ENCODE measurements at places on chromosomes 6 and 20.
A peak's percentile ranks its signal among the peaks of the same experiment; 100 is the strongest.

GRCh38 chr6:11714116-11714797, 64.3 kb downstream of the ADTRP start:
- no peak for DNase-seq

DNA sequence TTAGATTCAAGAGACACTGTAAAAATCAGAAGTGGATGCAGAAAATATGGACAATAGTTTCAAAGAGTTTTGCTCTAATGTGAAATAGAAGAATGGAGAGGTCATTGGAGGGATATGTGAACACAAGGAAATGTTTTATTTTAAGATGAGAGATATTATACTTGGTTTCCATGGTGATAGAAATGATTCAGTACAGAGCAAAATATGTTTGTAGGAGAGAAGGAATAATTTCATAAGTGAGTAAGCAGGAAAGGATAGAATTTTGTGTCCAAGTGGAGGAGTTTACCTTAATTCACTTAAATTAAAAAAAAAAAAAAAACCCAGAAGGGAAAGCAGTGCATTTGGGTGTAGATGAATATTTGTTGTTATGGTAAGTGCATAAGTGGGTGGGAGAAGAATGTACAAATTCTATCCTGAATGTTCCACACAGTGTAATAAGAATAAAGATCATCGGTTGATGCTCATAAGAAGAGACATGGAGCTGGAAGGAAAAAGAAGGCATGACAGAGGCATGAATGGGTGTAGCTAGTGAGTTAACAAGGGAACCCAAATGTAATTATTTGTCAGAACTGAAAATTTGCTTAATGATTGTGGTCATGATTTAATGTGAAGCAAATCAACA, 688.9 kb upstream of the GJE1 start:
- DNase-seq = no peak

DNA sequence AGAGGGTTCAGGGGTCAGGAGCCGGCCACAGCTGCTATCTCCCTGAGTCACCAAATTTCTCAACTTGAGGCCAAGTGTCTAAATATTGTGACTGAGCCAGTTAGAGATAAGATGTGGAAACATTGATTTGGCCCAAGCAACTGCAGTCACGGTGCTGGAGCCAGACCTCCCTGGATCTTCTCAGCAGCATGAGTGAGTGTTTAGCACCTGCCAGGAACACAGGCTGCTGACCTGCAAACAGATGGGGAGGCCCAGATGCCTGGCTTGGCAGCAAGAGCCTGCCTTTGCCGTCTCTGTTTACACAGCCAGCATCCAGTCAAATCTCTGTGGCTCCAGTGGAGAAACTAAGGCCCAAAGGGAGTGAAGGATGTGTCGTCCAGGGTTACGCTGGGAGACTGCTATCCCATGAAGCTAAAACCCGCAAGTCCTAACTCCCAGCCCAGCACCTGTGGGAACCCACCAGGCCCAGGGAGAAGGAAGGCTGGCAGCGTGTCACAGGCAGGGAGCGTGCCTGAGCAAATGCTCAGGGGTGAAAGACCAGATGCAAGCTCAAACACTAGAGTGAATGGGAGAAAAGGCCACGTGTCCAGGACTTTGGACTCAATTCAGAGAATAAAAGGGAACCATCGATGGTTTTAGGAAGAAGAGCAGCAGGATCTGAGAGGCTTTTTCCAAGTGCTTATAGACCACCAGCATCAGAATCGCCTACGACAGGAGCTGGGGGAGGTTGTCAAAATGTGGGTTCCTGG, 15.9 kb upstream of the PTGIS start:
- peak; percentile 40 for DNase-seq

DNA sequence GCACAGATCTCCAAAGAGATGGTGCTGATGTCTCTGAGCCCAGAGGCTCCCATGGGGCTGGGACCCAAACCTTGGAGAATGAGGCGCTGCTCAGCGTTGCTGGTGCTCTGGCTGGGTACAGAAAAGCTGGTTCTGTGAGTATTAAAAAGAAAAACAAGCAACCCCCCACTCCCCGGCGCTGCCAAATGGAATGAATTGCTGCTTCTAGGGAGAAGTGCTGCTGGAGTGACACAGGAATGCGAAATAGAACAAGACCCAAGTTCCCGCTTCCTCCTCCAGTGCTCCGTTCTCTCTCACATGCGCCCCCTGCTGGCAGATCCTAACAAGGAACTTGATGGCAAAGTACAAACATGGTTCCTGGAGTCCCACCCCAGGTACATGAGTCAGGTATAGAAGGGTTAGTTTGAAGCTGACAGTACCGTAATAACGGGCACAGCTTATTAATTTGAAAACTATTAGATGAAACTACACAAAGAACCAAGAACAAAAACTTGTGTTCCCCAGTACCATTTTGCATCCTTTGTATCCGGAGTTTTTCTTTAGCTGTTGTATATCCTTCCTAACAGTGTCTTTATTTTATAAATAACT, 2.1 kb upstream of the DDX27 start:
- DNase-seq = peak; percentile 96

DNA sequence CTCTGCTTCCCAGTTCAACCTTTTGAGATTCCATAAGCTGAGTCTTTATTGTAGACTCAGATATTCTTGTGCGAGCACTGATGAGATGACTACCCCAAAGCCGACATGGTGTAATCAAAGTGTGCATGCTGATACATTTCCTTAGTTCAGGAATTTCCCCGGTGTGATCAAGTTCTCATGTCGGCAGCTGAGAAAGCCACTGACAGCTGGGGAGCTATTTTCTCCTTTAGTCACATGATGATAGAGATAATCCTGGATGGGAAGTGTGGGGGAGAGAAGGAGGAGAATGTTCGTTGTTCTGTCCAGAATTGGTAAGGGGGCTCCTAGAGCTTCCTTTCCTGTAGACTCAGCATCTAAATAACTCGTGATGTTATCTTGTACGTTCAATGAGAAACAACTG, 7.7 kb upstream of the CAP2 start:
- no peak for DNase-seq

- no peak for DNase-seq
Measured at GRCh38 chr20:60934724-60935123, 317.3 kb upstream of the CDH4 start.

DNA sequence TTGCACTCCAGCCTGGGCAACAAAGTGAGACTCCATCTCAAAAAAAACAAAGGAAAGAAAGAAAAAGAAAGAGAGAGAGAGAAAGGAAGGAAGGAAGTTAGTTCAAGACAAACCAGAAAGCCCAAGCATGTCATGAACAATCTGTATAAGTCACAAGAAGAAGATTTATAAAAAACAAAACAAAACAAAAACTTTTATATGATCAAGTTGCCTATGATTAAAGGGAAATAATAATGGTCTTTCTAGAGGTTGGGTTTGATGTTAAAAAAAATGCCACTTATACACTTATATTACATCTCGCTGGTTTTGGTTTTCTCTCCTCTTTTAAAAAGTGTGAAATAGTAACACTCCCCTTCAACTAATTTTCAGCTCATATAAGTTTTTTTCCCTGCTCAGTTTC, 146.2 kb upstream of the CARMIL1 start:
- no peak for DNase-seq

DNA sequence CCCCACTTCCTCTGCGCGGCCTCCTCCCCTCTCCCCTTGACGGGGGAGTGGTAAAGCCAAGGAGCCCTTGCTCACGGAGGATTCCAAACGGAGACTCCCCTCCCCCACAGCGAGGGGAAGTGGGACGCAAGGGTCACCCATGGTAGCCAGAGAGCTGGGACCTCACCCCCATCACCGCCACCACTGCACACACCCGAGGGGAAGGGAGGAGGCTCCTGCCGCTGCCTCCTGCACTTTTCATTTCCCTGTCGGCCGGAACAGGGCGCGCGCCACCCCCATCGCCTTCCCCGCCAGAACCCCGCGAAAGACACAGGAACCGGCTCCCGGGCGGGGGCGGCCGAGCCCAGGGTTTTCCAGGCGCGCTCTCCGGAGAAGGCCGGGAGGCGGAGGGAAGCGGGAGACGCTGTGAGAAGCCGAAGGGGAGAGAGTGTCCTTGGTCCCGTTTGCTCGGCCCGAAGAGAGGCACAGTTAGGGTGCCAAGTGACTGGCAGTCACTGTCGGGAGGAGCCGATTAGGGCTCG, 789 bp downstream of the CCND3 start:
- DNase-seq = peak; percentile 50

DNA sequence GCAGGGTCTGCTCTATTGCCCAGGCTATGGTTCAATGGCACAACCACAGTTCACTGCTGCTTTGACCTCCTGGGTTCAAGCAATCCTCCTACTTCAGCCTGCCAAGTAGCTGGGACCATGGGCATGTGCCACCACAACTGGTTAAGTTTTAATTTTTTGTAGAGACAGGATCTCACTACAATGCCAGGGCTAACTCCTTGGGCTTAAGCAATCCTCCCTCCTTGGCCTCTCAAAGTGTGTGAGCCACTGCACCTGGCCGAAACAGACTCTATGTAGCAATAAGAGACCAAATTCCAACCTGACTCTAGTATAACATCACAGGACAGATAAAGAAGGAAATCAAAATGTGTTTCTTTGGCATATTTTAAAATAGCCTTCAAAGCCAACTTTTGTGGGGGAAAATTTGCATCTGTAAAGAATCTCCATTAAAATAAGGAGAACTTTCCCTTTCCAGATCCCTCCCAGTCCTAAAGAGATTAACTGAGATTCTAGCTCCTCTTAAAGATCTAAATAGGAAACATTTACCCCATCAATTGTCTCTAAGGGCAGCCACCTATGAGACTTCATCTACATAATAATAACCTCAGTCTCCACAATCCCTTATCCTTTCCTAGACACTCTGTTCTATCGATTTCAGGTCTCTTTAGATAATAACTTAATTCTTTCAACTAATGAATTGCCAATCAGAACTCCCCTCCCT, 94.7 kb upstream of the PLCB4 start:
- DNase-seq = no peak

DNA sequence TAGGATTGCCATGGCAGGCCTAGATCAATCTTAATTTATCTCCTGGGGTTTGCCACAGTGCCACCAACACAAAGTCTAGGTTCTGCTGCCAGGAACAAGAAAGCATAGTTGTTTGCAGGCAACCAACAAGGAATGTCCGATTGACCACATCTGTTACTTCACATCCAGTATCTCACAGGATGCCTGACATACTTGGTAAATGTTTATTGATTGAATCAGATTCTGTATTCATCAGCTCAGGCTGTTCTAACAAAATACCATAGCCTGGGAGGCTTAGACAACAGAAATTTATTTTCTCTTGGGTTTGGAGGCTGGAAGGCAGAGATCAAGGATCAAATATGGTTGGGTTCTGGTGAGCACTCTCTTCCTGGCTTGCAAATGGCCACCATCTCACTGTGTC, 26.3 kb upstream of the MC3R start:
- DNase-seq = no peak

GRCh38 chr20:45429618-45430017, 13.7 kb downstream of the PIGT start:
- no peak for DNase-seq

DNA sequence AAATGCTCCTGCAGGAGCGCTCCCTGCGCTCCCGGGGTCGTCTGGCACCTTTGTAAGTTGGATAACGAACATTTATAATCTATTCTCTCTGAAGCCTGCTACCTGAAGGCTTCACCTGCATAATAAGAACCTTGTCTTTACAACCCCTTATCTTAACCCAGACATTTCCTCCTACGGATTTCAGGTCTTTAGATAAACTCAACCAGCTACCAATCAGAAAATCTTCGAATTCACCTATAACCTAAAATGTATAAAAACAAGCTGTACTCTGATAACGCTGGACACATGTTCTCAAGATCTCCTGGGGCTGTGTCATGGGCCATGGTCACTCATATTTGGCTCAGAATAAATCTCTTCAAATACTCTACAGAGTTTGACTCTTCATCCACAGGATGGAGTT, 4.1 kb upstream of the KCNK5 start:
- no peak for DNase-seq

- no peak for DNase-seq
Measured at GRCh38 chr6:36375644-36376155, 11.8 kb downstream of the ETV7 start.

DNA sequence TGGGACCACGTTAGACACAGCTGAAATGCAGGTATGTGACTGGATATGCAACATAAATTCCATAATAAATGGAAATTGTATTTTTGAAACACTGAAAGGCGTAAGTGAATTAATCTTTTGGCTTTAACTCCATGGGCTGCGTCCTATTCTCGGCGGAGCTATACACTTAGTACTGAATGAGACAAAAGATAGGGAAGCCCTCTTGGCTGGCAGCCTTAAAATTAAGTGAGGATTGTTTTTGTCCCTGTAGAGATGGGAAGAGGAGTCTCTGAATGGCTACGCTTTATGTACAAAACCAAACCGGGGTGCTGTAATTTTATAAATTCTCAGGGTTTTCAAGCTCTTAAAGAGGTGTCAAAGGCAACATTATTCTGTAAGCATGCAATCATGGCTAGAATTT, 429.8 kb downstream of the QKI start:
- DNase-seq = no peak

- no peak for DNase-seq
Measured at GRCh38 chr6:108578595-108579327, 18.0 kb downstream of the FOXO3 start.

GRCh38 chr6:144134737-144135136, 15.6 kb upstream of the STX11 start:
- no peak for DNase-seq

DNA sequence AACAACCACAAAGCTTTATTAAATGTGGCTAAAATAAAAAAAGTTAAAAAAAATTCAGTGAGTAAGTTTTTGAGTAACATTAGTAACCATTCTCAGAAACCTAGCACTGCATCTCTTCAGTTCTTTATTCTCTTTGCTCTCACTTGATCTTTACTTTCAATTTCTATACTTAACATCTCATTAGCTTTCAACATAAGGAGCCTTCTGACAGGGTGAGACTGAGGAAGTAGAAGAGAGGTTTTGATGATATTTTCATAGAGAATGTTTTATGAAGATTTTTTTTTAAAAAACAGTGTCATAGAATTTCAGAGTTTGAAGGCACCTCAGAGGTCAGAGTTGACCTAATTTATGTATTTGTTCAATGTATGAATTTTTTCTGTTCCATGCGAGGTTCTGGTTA, 60.8 kb downstream of the FAM83B start:
- no peak for DNase-seq

GRCh38 chr20:24027229-24027628, 38.6 kb upstream of the GGTLC1 start:
- DNase-seq = no peak

GRCh38 chr6:37641546-37641945, 56.1 kb downstream of the MDGA1 start:
- no peak for DNase-seq

- no peak for DNase-seq
Measured at GRCh38 chr20:9270831-9271230, 201.9 kb downstream of the PLCB4 start.

GRCh38 chr6:7138921-7139358, 31.2 kb downstream of the RREB1 start:
- no peak for DNase-seq
